ENCODE measurements at places on chromosomes 16 and 17.

DNA sequence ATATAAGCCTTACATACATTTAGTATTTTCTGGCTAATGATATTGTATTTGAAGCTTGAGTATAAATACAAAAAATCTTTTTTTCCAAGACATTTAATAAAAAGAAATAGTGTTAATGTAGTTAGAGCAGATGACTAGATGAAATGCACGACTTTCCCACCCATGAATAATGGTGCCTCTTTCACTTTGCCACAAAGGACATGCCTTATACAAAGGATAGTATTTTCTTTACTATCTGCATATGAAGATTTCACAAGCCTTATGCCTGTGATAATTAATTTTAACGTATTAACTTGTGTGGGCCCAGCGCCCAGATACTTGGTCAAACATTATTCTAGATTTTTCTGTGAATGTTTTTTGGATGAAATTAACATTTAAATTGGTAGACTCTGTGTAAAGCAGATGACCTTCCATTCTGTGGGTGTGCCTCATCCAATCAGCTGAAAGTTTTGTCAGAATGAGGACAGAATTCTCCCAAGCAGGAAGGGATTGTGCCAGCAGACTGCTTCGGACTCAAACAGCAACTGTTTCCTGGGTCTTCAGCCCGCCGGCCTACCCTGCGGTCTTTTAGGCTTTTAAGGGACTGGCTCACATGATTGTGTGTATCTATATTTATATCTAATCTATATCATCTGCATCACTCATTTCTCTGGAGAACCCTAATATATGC, 115.4 kb downstream of the USP22 start:
- DNase-seq = no peak

- no peak for DNase-seq
These were observed 16.0 kb downstream of the HOXB4 start for GRCh38 chr17:48561884-48562810.

DNA sequence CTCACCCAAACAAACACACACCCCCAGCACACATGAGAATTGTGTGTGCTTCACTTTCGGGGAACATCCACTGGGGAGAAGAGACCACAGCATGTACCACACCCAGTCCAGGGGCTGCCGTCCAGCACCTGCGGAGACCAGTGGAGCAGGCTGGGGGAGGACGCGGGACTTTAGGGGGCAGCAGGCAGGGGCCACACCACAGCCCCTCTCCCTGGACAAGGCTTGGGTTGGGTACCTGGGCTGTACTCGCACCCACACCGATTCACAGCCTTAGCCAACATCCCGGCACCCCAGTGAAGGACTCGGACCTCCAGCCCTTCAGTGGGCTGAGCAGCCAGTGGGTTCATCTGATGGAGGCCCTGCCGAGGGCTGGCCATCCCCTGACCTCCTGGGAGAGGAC, 63.3 kb downstream of the RBFOX3 start:
- DNase-seq = no peak

DNA sequence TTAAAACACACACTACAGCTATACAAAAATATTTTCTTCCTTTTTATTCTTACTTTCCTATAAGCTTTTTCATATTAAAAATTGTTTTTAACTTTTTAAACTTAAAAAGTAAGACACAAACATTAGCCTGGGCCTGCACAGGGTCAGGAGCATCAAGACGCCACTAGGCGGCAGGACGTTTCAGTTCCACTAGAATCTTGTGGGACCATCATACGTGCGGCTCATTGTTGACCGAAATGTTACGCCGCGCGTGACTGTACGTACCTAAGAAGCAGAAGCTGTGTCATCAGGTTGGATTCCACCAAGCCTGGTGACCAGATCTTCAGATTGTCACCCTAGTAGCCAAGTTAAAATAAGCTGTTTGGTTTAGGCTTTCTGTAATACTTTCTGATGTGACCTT, 47.1 kb downstream of the USP10 start:
- no peak for DNase-seq

DNA sequence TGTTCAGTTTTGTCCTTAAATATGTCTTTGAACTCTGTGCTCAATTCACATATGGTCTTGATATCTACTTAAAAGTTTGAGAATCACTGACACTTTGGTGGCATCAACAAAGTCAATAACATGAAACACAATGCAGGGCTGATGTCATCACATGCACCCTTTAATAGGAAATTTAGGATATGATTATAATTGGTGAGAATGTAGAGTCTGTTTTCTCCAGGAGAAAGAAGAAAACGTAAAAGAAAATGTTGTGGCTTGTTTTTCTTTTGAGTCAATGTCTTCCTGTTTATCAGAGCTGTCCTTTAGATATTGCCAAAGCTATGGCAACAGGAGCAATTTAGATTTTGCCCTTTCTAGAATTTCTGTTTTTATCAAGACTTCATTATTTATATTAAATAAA, 396.9 kb downstream of the CDH13 start:
- no peak for DNase-seq

DNA sequence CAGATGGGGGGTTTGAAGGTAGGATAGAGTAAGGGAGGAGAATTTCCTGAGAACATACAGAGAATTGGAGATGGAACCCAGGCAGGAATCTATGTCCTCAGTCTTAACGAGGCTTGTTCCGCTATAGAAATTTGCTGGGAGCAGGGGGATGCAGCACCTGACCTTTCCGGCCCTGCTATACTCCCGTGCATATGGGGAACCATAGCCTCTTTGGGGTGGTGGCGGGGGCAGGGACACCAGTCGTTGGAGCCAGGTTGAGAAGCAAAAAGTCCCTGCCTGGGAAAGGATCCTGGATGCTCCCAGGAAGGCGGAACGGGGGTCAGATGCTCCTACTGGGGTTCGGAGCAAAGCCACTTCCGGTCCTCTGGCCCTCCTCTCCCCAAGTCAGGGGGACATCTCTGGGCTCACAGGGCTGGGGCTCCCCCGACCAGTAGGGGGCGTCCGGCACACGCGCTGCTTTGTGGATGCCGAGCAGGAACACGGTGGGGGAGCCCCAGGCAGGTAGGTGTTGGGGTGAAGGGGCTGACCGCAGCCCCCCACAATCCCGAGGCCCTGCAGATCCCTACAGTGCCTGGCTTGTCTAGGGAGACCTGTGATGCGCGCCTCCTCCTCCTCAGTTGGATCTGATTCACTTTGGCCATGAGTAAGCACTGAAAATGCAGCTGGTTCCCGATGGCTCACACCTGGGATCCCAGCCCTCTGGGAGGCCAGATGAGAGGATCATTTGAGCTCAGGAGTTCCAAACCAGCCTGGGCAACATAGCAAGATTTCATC, 15.5 kb upstream of the TFAP4 start:
- DNase-seq = peak; percentile 61

DNA sequence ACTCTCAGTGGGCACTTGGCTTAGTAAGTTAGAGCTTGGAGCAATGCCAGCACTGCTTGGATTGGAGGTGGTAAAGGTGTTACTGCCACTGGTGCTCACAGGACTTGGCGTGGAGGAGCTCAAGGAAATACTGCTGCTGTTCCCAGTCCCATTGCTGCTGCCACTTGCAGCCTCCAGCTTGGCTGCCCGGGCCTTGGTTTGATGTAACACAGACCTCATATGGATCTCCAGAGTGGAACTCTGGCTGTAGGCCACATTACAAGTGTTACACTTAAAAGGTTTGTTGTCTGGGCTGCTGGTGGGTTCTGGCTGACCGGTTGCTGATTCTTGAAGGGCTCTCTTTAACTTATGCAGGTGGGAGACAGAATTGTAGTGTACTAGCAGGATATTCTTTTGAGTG, 250.3 kb downstream of the ZFHX3 start:
- no peak for DNase-seq

DNA sequence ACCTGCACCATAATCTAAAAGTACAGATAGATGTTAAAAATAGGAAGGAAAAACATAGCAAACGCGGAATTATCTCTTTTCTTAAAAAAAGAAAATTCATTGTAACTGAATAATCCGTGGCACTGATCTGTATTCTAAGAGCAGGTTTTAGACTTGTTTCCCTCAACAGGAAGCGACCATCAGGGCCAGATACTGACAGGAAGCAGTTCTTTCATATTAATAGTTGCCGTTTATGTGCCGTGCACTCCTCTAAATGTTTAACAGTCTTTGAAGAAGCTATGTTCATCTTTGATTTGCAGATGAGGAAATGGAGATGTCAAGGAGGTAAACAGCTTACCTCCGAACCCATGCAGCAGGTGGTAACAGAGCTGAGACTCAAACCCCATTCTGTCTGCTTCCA, 23.6 kb downstream of the DYNLRB2 start:
- DNase-seq = no peak

DNA sequence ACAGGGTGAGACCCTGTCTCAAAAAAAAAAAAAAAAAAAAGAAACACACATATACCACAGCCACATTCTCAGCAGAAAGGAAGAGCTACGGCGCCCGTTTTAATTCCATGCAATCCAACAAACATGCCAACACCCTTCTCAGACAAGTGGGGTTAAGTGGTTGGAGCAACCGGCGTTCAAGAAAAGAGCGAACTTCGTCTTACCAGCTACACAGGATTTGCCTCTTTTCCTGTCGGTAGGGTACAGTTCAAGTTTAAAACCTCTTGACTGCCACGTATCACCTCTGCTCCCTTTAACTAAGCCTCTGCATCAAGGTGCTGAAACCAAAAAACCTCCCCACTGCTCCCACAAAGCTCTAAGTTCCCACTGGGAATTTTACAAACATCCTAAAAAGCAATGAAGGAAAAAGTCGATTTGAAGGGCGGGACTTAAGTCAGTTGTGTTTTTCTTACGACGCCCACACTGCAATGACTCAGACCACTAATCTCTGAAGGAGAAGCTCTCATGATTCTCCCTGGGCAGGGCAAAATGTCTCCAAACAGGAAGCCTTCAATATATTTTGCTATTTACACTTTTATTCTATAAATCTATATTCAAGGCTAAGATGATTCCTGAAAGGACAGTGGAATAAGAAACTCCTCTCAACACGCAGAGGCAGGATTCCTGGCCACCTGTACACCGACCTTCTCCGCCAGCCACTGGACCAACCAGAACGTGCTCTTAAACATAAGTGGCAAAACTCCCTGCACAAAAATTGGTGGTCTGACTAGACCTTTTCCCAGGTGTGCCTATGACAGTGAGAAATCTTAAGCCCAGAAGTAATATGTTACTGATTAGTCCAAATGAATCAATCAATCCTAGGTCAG, 18.8 kb downstream of the SRP68 start:
- peak; percentile 55 for DNase-seq

DNA sequence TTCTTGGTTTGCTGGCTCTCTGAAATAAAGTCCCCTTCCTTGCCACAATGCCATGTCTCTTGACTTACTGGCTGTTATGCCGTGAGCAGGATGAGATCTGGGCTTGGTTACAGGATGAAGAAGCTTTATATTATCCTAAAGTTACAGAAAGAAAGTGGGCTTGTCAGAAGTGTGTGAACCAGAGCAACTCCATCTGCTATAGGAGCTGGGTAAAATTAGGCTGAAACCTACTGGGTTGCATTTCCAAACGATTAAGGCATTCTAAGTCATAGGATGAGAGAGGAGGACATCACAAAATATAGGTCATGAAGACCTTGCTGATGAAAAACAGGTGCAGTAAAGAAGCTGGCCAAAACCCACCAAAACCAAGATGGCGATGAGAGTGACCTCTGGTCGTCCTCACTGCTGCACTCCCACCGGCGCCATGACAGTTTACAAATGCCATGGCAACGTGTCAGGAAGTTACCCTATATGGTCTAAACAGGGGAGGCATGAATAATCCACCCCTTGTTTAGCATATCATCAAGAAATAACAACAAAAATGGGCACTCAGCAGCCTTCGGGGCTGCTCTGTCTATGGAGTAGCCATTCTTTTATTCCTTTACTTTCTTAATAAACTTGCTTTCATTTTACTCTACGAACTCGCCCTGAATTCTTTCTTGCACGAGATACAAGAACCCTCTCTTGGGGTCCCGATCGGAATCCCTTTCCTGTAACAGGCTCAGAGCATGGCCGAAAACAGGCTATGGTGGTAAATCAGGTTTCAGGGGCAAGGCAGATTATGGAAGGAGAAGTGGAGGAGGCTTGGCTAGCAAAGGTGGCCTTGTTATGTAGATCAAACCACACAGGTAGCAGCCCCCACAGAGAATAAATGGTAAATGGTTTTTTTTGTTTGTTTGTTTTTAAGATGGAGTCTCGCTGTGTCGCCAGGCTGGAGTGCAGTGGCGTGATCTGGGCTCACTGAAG, 81.3 kb upstream of the C16orf82 start:
- DNase-seq = no peak

DNA sequence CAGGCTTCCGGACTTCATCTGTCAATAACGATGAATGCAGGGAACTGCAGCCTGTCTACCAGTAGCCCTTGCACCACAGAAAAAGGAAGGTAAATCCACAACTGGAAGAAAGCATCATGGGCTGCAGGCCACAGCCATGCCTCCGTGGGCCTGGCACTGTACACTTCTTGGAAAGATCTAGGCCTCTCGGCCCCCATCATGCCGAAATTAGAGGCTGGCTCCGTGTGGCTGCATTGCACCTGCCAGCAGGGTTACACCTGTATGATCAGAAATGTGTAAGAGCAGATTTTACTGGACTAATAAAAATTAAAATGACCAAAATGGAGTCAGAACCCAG, 52.2 kb downstream of the SDK2 start:
- no peak for DNase-seq

DNA sequence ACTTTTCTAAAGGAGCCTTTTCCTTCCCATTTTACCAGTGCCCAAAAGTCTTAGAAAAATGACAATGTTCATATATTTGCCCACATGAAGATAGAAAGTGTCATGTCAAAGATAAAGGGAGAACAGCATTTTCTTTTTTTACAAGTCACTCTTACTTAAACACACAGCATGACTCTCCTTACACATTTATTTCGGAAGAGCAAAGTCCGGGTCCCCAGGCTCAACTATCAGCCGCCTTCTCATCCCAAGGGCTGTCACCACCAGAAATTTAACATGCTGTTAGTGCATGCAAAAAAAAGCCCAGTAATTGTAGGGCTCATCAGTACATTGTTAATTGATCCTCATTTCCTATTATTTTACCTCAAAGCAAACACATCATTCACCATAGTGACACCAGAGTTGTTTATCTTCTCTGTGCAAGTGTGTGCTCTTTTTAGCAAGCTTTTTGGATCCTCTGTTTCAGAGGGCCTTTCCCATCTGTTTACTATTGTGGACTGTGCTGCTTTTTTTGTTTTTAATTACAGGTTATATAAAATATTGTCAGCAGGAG, 560.3 kb downstream of the WWOX start:
- no peak for DNase-seq

GRCh38 chr16:89986600-89986999, 32.7 kb downstream of the DBNDD1 start:
- DNase-seq = no peak

DNA sequence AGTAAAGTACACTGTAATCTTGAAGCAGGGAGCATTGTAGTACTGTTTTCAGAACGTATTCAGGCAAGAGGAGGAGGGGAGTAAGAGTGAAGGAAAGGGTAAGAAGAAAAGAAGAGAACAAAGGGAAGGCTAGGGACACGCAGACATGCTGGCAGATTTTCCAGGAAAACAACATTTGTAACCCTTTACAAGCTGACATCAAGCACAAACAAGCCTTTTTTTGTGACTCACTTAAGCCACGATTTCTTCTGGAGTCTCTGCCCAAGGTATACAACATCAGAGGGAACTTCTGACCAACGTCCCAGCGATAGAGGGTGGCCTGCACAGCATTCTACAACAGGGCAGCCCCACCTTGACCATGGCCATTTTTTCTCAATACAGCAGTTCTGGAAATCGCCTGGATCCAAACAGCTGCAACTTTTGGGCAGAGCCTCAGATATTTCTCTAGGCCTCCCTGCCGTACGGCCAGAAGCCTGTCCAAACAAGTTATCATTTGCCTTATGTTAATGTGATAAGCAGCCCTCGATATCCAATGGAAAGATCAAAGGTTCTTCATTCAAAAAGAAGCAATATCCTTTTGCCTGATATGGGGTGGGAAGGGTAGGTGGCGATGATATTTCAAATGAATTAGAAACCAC, 247.3 kb downstream of the ZFHX3 start:
- no peak for DNase-seq
